ENCODE measurements at places on chromosomes 12 and 14. TPM values are rescaled to one million over a fixed set of nuclear protein-coding genes. Genes with fewer than 3 reads are reported as not detected.

Gene C12orf60
- 3.9 TPM for total RNA-seq

Gene GDF3
- not detected for total RNA-seq

Gene HPD
- total RNA-seq: 4.7 TPM

Gene CHST11
- 8.3 TPM for total RNA-seq

Gene CELA1
- total RNA-seq: not detected

Gene ACSS3
- total RNA-seq: 33.6 TPM

Gene CD163L1
- total RNA-seq: 3.6 TPM

Gene TAS2R9
- total RNA-seq: 0.19 TPM

Gene TAS2R13
- 0.92 TPM for total RNA-seq

Gene GALNT16
- total RNA-seq: 1.8 TPM

All from aortic smooth muscle cell (primary cell).